Bladder microvascular endothelial cell (primary cell): ENCODE measurements at places on chromosomes 3 and 15. TPM values are rescaled to one million over a fixed set of nuclear protein-coding genes. Genes with fewer than 3 reads are reported as not detected.

Gene CKMT1B
- total RNA-seq = not detected in 2 replicates

Gene AMIGO3
- total RNA-seq = not detected in 2 replicates

Gene TRPM1
- total RNA-seq = 0.06 and 0.81 TPM in 2 replicates

Gene HYAL2
- total RNA-seq = 320 and 845 TPM in 2 replicates

Gene FEZF2
- not detected in 2 replicates for total RNA-seq

Gene SST
- total RNA-seq = not detected in 2 replicates

Gene EEF1AKMT4
- 3.2 and 3.4 TPM in 2 replicates for total RNA-seq

Gene PRSS50
- not detected in 2 replicates for total RNA-seq

Gene CDHR4
- total RNA-seq = not detected in 2 replicates

Gene CRYGS
- 0.49 and 2.4 TPM in 2 replicates for total RNA-seq

Gene CCR9
- total RNA-seq = not detected in 2 replicates

Gene ZNF501
- total RNA-seq = 4.4 and 5.3 TPM in 2 replicates

Gene MESP1
- total RNA-seq = 0.16 and 0.31 TPM in 2 replicates

Gene CATSPER2
- total RNA-seq = 0.97 and 2.1 TPM in 2 replicates

Gene RGMA
- total RNA-seq = 0.06 TPM in 1 of 2 replicates, not detected in the other

Gene KBTBD13
- total RNA-seq = under 0.01 TPM in 1 of 2 replicates, not detected in the other

Gene PROK2
- not detected in 2 replicates for total RNA-seq

Gene SNX22
- total RNA-seq = 0.16 and 0.25 TPM in 2 replicates

Gene ACOX2
- total RNA-seq = 0.32 and 4.9 TPM in 2 replicates

Gene BTLA
- total RNA-seq = under 0.01 TPM in 1 of 2 replicates, not detected in the other

Gene NPAP1
- total RNA-seq = not detected in 2 replicates

Gene GOLGA8T
- 0.13 TPM in 1 of 2 replicates, not detected in the other for total RNA-seq

Gene MLF1
- 5.3 and 6.2 TPM in 2 replicates for total RNA-seq

Gene CPNE9
- not detected in 2 replicates for total RNA-seq

Gene IL16
- total RNA-seq = 1.7 and 4.9 TPM in 2 replicates

Gene IL17RC
- total RNA-seq = 11.7 and 16.5 TPM in 2 replicates

Gene GPR149
- total RNA-seq = not detected in 2 replicates

Gene FBXO40
- total RNA-seq = under 0.01 TPM in 1 of 2 replicates, not detected in the other

Gene RBPMS2
- total RNA-seq = 0.25 TPM in 1 of 2 replicates, not detected in the other

Gene HHLA2
- not detected in 2 replicates for total RNA-seq

Gene CD276
- 21.9 and 82.4 TPM in 2 replicates for total RNA-seq

Gene CCDC50
- 96.2 and 195 TPM in 2 replicates for total RNA-seq

Gene EPHA3
- under 0.01 and 0.16 TPM in 2 replicates for total RNA-seq

Gene RBP2
- not detected in 2 replicates for total RNA-seq
